ENCODE measurements at places on chromosomes 1 and 21. TPM values are rescaled to one million over a fixed set of nuclear protein-coding genes. Genes with fewer than 3 reads are reported as not detected.

CD34 gene
- 0.17 TPM for total RNA-seq

PROK1 gene
- total RNA-seq = not detected

KRTAP7-1 gene
- total RNA-seq = not detected

TP73 gene
- total RNA-seq = not detected
